ENCODE measurements at places on chromosomes 12 and 14.

DNA sequence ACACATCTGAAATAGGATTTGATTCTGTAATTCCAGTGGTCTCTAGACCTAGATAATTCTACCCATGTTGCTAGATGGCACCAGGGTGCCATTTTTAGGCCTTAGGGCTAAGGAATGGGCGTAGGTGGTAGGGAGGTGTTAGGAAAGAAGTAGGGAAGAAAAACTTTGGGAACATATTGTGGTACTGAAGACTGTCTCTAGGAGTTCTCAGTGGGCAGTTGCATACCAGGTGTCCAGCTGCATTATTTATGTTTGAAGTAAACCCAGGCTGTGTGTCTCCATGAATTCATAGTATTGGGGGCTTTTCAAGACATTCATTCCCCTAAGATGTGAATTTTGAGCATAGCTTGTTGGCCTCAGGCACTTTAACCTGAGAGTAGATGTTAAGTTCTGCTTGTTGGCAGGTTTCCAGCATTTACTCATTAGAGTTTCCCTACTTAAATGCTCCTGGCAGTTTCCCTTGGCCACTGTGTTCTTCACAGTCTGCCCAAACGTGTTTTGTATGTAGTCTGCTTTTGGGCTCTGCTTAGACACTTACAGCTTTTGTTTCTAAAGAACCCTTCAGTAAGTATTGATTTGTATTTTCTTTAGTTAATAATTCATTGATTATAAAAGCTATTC lies 31.5 kb upstream of the CCT2 start:
- no peak for DNase-seq

DNA sequence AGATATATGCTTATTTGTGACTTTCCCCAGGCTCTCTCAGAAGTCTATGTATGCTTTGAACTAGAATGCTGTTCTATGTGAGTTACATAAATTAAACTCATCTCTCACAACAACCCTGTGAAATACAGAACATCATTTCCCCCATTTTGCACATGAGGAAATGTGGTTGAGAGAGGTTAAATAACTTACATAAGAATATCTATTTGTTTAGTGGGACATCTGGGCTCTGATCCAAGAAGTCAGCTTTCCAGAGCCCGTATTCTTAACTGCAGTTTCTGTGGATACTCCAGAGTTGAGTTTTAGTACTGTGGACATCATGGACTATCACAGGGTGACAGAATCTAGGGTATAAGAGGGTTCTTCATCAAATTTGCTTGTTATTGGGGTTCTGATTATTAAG lies 242.5 kb upstream of the ARHGAP5 start:
- DNase-seq, result no peak

GRCh38 chr12:53105712-53106439 lies 2.6 kb downstream of the SOAT2 start:
- DNase-seq, result no peak

DNA sequence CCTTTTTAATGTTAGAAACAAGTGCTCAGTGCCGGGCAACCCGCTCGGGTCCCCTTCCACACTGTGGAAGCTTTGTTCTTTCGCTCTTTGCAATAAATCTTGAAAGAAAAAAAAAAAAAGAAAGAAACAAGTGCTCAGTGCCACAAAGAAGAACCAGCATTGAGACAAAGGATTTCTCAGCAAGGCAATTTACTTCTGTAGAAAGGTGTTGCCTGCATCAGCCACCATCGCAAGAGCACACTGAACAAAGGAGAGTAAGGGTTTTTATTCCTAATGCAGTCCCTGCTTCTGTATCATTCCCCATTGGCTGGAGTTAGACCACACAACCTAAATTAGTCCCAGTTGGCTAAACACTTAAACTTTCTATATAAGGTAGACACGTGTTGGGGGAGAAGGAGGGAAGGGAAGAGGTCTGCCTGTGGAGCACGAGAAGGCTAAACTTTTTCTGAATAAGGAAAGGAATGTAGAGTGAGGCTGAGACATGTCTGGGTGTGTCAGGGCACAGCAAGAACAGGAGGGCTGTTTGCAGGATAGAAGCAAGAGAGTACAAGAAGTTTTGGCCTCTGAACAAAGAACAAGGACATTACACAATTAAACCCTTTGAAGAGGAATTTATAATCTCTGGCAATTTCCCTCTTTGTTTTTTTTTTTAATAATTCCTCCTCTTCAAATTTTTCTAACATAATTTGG lies 21.4 kb downstream of the KLRF2 start:
- no peak for DNase-seq

DNA sequence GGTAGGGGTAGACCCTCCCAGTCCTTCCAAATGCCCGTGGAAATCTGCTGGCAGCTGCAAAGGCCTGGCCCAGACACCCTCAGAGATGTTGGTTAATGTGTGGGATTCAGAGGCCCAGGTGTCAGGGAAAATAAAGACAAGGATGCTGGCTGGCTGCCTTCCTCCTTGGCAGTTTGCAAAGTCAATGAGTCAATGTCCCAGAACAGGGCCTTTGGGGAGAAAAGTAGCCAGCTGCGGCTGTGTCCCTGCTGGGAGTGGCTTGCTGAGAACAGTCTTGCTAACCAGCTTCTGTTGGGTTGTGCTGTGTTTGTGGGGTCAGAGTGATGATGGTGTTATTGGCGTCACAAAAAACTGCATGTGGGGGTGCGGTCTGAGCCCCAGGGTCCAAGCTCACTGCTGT lies 29.2 kb downstream of the GLRX5 start:
- DNase-seq, result no peak
